ENCODE measurements at places on chromosomes 6 and 20.

GRCh38 chr20:21967481-21967880 lies 262.0 kb downstream of the PAX1 start:
- no peak for DNase-seq

DNA sequence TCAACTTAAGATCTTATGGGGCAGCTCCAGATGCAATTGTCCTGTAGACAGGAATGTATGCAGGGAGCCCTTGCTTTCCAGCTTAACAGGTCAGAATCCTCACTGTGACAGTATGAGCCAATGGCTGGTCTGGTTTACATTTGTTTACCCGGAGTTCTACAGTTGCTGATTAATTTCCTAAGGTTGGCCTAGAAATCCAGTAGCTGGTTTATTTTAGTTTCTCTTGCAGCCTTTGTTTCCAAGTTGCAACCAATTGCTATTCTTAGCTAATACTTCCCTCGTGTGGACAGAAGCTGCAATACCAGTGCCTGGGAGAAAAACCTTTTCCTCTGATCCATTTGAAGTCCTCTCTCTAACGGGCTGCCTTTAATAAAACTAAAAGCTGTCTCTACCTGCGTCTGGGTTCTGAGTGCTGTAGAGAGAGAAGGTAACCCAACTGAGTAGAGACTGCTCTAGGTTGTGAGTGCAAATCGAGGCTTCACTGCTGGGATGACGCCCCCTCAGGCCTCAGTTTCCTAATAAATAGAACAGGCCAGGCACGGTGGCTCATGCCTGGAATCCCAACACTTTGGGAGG lies 45.9 kb downstream of the ZNF217 start:
- DNase-seq: peak; percentile 37

DNA sequence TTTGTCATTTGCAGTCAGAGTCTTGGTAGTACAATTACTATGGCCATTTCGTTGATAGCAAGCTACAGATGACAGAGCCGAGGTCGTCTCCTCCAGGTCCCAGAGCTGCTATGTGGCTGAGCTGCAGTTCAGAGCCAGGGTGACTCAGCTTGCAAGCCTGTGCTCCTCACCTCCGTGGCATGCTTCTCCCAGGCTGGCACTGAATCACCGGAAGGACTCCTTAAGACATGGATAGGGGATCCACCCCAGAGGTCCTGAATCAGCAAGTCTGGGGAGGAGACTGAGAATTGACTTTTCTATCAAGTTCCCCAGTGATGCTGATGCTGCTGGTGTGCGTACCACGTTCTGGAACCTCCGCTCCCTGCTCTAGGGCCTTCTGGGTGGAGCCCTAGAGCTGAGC lies 291.2 kb downstream of the CDH26 start:
- no peak for DNase-seq

GRCh38 chr6:16805243-16805950 lies 44.1 kb upstream of the ATXN1 start:
- DNase-seq: no peak

DNA sequence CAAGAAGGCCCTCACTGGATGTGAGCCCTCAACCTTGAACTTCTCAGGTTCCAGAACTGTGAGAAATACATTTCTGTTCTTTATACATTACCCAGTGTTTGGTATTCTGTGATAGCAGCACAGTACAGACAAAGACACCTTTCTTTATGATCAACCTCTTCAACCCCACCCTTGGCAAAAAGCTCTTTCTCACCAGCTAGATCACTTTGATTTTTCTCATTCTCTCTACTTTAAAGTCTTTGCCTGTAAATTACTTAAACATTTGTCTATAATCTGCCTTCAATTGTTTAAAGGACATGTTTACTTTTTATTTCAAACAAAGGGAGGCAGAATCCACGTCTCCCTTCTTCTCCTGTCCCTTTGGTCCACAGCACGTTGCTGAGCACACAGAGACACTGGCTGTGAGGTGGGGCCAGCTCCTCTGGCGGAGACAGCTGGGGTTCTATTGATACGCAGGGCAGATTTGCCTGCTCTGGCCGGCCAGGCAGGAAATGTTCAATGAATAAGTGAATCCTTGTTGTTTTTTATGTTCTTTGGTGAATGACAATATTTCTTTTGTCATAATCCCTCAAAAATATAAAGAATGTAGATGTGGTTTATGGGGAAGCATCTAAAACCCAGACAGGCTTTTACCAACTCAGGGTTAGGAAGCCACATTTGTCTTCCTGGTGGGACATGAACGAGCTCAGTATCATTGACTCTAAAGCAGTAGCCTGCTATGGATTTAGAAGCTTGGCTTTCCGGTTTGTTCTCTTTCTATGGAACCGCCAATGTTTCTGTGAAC lies 52.9 kb downstream of the NEDD9 start:
- no peak for DNase-seq

- DNase-seq: no peak
Observed at GRCh38 chr6:124684621-124685020, 277.6 kb upstream of the RNF217 start.

- DNase-seq: no peak
Observed at GRCh38 chr20:59123678-59124255, 39.9 kb upstream of the ZNF831 start.

DNA sequence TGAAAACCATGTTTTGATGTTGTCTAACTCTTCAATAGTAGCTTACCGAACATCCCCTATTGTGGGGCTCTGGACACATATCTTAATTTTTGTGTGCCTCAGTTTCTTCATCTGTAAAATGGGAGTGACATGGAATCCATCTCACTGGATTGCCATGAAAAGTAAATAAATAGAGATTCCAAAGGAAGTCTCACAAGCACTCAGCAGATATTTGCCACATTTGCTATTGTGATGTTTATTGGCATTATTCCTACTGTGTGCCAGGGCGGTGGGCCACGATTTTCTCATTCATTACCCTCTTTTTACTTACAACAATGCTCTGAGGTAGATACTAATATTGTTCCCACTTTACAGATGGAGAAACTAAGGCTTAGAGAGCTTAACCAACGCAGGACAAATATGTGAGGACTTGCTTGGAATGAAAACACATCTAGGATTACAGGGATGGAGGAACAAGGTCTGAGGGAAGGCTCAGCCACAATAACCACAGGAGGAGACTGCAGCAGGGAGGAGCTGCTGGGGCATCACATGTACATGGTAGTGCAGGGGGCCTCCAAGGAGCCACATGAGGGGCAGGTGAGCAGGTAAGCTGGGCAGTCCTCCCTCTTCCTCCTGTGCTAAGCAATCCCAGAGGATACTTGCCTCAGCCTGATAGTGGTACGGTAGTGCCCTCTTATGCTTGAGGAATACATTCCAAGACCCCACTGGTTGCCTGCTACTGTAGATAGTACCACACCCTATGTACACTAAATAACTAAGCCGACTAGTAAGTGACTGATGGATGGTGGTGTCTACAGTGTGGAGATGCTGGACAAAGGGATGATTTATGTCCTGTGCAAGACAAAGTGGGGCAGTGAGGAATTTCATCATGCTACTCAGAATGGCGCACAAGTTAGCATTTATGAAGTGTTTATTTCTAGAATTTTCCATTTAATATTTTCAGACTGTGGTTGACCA lies 176.9 kb downstream of the FOXA2 start:
- no peak for DNase-seq

DNA sequence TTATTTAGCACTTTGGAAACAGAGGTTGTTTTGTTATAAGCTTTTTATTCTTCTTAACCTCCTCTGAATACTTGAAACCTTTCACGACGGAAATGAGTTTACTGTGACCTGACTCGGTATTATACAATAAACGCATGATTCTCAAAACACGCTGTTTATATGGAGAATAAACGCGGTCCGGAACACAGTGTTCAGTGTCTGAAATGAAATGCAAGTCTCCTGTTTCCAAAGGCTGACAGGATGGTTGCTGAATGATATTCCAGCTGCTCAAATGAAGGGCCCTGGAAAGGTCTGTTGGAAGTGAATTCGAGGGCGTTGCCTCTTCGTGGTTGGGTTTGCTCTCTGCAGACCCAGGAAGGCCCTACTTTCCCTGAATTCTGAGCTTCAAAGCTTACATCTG lies 83.4 kb downstream of the RSPH3 start:
- DNase-seq: no peak

- peak; percentile 71 for DNase-seq
Observed at GRCh38 chr20:51460569-51461265, 81.8 kb downstream of the NFATC2 start.

- DNase-seq: no peak
Observed at GRCh38 chr6:26251354-26252076, 113.5 kb upstream of the BTN3A2 start.

- DNase-seq: no peak
Observed at GRCh38 chr6:168884050-168884645, 369.5 kb downstream of the THBS2 start.

DNA sequence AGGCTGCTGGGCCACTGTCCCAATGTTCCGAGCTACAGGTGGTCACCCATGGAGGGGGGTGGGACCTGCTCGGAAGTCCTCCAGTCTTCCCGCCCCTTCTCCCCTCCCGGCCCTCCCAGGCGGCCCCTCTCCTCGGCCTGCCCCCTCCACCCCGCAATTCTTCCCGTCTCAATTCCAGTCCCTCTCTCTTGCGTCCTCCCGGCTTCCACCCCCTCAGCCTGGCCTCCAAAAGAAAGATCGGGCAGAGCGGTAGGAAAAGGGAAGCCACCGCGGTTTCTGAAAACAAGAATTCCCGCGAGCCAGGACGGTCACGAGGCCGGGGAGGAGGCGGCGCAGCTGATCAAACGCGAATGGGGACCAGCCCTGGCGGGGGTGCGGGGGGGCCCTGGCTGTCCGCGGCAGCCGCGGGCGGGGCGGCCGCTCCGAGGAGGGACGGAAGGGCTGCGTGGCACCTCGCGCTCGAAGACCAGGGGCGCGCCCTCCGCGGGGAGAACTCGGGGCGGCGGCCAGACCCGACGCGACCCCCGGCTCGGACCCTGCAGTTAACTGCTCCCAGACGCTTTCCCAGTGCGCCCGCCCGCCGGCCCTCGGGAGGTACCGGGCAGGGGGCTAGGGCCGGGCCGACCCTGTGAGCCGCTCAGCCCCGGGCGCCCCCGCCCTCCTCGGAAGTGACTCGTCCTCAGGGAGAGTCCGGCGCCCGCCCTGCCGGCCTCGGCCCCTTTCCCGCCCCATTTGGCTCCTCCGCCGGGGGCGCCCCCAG lies 1.0 kb downstream of the PXDC1 start:
- DNase-seq: no peak

DNA sequence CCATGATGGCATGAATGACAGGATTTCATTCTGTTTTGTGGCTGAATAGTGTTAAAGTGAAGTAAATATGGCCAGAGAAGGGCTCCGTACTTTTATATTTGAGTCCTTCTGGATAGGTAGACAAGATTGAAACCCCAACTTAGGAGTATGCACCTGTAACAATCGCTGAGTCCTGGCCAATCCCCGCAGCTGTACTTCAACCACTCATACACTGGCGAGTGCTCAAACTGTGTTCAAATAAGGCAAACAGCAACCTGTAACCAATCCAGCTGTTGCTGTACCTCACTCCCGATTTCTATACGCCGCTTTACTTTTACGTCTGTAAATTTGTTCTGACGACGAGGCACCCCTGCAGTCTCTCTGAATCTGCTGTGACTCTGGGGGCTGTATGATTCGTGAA lies 6.7 kb downstream of the TTLL2 start:
- DNase-seq: no peak

- no peak for DNase-seq
Observed at GRCh38 chr6:129672881-129673631, 36.9 kb downstream of the ARHGAP18 start.

- no peak for DNase-seq
Observed at GRCh38 chr6:156782691-156783320, 5.6 kb downstream of the ARID1B start.

GRCh38 chr6:14722704-14723103 lies 523.2 kb upstream of the JARID2 start:
- no peak for DNase-seq

DNA sequence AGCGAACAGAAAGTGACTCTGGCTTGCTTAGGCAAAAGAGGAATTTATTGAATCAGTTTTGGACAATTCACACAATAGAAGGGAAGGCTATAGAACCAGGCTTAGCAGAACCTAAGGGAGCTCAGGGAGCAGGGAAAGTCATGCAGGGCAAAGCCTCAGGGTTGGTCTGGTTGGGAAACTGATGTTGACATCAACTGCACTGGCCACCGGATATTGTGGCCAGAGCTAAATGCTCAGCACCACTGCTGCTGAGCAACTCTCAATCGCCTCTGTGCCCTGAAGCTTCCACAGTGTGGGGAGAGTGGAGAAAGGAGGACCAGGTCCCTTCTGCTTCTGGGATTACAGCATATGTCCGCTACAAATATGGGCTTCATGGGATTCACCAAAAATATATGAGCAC lies 93.3 kb upstream of the GCM1 start:
- no peak for DNase-seq

GRCh38 chr6:152981989-152982903 lies 595 bp downstream of the FBXO5 start:
- no peak for DNase-seq

- no peak for DNase-seq
Observed at GRCh38 chr6:148021699-148022098, 320.9 kb upstream of the SASH1 start.

DNA sequence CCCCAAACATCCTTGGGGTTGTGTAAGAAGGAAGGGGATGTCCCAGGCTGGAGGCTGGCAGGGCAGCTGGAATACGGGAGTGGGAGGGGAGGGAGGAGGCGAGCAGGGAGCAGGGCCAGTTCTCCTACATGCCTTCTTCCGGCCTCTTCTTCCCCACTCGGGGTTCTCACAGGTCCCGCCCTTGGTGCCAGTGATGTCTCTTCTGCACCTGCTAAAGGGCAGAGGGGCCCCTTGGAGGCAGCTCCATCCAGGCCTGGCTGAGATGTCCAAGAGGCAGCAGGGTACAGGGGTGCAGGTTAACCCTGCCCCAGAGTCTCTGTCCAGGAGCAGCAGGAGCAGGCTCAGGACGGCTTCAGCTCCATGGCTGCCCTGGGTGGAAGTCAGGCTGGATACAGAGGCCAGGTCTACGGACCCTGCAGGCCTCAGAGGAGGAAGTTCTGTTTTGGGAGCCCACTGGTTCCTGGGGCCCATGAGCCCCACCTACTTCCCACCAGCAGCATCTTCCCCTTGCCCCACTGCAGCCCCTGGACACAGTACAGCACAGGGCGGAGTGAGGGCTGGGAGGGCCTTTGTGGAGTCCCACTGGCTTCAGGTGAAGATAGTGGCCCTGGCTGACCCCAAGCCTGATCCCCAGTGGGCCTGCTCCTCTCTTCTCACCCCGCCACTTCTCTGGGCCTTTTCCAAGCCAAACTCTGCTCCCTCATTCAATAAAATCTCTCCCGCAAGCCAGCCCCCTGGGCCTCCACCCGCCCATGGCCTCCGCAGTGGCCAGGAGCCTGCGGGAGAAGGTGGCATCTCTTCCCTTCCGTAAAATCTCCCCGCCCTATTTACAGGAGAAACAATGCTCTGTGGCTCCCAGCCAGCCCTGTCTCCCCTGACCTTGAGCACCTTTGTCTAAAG lies 60.4 kb downstream of the YTHDF1 start:
- no peak for DNase-seq

GRCh38 chr6:125154761-125155135 lies 1.2 kb downstream of the TPD52L1 start:
- peak; percentile 15 for DNase-seq

- no peak for DNase-seq
Observed at GRCh38 chr6:129643176-129643575, 66.8 kb downstream of the ARHGAP18 start.

- DNase-seq: peak; percentile 35
Observed at GRCh38 chr6:149964308-149965193, 808 bp downstream of the ULBP1 start.

- DNase-seq: no peak
Observed at GRCh38 chr6:87729965-87730719, 28.1 kb upstream of the AKIRIN2 start.

- no peak for DNase-seq
Observed at GRCh38 chr6:87968435-87969278, 79.0 kb upstream of the SPACA1 start.

- no peak for DNase-seq
Observed at GRCh38 chr6:113451049-113451448, 406.1 kb upstream of the MARCKS start.

- DNase-seq: no peak
Observed at GRCh38 chr6:1334684-1335083, 22.8 kb downstream of the FOXQ1 start.
